ENCODE measurements at places on chromosomes 1 and 21.

DNA sequence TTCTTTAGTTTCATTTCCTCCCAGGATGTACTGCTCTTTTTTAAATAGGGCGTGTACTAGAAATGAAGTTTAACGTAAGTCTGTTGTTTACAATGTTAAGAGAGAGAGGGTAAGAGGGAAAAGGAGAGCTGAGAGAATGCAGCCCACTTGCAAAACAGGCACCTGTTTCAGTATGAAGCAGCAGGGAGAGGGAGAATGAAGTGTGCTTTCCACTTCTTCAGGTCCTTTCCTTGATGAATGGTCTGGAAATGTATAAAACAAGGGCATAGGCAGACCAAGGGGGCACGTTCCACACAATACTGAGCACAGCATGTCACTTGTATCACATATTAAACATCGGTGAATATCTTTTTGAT, 2.0 kb downstream of the KCNA3 start:
- DNase-seq, result no peak

- no peak for DNase-seq
Observed at GRCh38 chr1:64550510-64550909, 80.6 kb downstream of the CACHD1 start.

DNA sequence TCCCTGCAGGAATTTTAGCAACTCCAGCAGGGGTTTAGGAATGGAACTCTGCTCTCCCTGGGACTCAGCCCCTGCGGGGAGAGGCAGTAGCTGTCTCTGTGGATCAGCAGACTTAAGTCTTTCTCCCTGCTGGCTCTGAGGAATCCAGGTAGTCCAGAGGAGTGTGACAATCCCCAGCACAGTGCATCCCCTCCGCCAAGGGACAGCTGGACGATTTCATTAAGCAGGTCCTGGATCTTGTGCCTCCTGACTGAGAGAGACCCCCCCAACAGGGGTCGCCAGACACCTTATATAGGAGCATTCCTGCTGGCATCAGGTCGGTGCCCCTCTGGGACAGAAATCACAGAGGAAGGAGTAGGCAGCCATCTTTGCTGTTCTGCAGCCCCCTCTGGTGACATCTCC, 30.6 kb downstream of the AKT3 start:
- DNase-seq, result no peak

- DNase-seq, result no peak
Observed at GRCh38 chr1:204414016-204414415, 2.4 kb upstream of the PPP1R15B start.

DNA sequence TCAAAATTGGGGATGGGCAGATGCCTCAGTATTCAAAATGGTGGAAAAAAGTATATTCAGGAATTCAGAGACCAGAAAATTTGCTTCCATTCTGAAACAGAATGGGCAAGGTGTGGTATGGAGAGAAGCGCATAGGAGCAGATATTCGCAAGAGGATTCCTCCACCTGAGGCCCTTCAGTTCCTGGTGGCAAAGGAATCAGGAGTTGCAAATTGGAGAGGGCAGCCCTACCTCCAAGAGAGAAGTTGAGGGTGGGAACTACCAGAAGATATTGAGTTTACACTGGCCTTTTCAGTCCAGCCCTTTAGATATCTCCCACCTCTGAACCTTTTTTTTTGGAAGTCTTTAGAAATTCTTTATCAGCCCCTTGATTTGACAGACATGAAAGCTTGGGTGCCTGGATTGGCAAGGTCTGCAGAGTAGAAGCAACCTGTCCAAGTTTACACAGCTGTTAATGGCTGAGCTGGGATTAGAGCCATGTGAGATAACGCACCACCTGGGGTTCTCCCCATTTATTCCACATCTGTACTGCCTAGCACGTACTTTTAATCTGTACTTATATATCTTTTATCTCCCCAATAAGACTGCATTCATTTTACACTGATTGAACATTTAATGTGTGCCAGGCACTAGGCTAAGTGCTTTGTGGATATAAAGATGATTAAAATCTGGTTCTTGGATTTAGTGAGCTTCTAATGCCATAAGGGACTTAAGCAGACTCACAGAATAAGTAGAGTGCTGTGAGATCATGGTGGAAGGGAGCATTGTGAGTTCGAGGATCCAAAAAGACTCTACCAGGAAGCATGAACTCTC, 99.5 kb downstream of the NGF start:
- no peak for DNase-seq

DNA sequence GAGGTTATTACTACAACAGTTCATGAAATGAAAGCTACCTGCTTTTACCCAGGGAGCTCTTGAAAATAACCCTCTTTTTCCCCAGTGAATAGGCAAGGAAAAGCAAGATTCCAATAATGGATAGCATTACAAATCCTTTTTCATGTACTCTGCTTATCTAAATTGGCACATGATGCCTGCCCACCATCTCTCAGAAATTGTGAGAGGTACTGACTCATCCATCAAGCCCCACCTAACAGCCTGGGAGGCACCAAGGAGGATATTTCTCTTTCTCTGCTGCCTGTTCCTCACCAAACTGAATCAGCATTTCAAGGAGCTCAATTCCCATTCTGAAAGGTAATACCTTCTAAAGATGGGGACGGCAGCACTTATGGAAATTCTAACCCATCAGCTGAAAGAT, 34.4 kb downstream of the PALMD start:
- no peak for DNase-seq

GRCh38 chr1:3501856-3502640, 47.6 kb downstream of the ARHGEF16 start:
- no peak for DNase-seq

DNA sequence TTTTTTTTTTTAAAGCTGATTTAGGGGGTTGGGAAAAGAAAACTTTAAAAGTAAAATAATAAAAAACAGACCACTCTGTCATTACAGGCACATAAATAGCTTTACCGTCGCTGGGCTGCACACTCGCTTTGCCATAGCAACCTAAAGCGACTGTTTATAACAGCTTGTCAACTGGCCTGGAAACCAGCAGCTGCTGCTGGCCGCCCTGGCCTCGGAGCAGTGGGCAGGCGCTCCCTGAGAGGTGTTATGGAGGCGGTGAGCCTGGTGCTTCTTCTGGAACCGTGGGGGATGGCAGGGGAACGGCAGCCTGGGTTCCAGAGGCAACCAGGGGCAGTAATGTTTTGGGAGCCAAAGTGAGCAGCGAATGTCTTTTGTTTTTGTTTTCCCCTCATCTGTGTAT, 45.7 kb downstream of the ATP2B4 start:
- peak; percentile 49 for DNase-seq

DNA sequence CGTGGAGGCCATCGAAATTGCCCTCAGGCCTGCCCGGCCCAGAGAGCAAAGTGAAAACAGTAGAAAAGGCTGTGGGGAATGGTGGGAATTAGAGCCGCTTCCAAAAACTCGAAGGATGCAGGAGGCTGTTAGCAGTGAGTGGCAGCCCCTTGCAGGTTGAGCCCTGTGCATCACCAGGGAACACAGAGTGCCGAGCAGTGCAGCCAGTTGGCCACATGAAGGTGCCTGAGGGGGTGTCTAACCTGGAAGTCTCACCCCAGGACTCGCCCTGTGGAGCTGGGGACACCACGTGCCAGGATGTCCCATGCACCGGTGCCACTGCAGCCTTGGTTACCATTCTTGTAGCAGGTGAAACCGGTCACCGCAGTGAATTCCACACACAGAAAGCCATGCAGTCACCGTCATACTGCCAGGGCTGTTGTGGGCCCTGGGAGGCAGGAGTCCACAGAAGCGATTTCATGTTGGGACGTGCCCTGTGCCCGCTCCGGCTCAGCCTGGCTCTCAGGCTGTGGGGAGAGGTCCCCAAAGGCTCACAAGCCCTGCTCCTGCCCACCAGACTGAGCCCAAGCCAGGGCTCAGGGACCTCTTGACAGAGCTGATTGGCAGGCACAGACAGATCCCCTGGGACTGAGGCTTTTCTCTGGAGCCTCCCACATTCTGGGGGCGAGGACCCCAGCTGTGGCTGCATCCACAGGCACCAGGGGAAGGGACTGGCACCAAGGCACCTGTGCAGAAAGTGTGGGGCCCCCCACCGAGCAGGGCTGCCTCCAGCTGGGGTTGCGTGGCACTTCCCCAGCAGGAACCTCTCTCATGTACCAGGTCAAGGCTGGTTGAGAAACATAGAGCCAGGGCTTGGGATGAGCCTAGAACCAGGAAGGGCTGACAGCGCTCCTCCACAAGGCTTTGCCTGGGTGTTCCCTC, 16.7 kb upstream of the ACTRT2 start:
- no peak for DNase-seq

DNA sequence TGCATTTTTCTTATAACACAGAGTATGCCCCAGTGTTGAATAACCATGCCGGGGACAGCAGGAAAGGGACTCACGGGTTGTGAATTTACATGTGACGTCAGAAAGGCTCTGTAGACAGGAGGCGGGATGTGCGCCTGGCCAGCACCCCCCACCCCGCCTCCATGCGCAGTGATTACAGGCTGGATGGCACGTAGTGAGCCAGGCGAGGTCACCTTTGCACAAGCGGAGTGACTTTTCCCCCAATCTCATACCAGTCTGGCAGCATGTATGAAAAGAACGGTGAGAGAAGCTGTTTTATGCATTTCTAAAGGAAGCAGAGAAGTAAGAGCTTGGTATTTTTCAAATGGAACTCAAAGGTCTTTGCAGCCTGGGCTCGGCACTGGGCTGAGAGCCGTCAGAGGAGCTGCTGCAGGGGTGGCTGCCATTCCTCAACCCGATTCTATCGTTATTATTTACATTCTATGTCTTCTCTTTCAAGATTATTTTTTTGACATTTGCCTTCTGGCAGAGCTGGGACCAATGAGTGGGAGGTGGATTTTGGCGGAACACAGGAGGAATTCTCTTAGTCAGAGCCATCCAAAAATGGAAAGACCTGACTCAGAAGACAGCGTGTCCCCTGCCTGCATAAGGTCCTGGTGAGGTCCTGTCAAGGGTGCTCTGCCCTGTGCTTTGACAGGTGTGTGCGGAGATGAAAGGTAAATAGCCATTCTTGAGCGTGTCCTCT, 115.6 kb upstream of the SLC45A1 start:
- peak; percentile 61 for DNase-seq

DNA sequence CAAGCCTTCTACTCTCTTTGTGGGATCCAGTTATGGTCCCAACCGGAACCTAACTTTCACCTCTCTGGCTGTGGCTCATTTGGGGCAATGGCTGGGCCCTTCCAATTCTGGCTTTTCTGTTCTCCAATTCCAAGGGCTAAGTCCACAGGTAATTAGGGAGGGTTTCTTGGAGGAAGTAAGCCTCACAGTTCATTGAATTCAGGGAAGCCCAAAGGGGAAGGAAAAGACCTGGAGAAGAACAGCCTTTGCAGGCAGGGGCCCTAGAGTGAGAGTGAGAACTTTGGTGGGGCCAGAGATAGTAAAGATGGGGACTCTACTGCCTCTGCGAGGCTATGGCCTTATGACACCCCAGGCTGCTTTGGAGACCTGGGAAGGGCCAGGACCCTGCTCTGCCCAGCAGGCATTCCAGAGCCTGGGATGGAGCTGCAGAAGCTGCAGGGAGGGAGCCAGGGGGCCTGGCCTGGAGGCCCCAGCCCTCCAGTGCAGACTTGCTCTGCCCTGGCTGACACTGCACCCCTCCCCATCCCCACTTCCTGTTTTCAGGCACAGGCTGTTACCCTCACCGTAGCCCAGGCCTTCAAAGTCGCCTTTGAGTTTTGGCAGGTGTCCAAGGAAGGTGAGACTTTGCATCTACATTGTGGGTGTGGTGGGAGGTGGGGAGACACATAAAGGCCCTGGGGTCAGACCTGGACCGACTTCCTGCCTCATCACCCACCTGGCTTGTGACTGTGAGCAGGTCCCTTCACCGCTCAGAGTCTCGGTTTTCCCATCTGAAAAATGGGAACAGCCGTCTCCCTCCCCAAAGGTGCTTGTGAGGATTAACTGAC, 18.9 kb downstream of the LDLRAP1 start:
- DNase-seq, result no peak

DNA sequence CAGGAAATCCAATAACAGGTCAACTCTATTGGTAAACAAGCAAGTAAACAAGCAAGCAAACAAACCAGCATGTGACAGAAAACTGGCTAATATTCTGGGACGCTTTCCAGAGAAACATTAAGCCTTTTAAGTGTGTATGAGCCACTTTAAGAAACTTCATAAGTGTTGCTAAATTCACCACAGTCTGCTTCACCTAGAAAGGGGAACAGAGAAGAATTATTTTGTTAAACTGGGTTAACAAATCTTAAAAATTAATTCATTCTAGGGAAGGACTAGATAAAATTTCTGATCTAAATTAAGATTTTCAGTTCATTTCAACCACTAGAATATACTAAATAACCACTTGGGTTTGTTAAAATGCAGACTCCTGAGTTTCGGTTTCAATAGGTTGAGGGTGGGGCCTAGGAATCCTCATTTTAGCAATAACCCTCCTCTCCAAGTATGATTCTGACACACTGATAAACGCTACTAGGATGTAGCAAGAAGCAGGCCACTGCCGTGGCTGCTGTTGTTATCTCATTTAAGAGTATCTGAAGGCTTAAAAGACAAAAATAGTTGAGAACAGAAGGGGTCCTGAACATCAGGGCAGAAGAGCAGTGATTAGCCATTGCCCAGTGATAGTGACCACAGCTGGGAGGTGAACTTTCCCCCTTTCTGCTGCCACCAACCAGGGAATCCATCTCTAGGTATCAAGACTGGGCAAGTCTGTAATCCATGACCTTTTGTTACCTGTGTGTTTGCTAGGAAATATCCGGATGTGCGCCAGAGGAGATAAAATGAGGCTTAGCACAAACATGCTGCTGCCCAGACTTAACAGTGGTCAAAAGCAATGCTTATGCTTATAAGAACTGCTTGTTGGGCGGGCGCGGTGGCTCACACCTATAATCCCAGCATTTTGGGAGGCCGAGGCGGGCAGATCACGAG, 11.2 kb downstream of the CREG1 start:
- DNase-seq, result no peak

GRCh38 chr1:108669679-108670078, 8.8 kb upstream of the HENMT1 start:
- DNase-seq, result no peak

- DNase-seq, result no peak
Observed at GRCh38 chr1:70211541-70211940, 6.2 kb upstream of the LRRC40 start.
